ENCODE measurements at places on chromosomes 1 and 21. TPM values are rescaled to one million over a fixed set of nuclear protein-coding genes. Genes with fewer than 3 reads are reported as not detected.

PPIE gene
- 78.3 TPM for polyA plus RNA-seq

GRCh38 chr1:202498542-202498941 is 150.0 kb downstream of the PPP1R12B start:
- DNase-seq = no peak
- H3K27ac ChIP-seq = no peak overlapping the region
- peaks cover 6% of the 10 kb centered on the region for H3K36me3 ChIP-seq
- H3K4me3 ChIP-seq = no peak overlapping the region
- H3K4me1 ChIP-seq = no peaks in the 10 kb centered on the region
- no peaks in the 10 kb centered on the region for H3K27me3 ChIP-seq

DNA sequence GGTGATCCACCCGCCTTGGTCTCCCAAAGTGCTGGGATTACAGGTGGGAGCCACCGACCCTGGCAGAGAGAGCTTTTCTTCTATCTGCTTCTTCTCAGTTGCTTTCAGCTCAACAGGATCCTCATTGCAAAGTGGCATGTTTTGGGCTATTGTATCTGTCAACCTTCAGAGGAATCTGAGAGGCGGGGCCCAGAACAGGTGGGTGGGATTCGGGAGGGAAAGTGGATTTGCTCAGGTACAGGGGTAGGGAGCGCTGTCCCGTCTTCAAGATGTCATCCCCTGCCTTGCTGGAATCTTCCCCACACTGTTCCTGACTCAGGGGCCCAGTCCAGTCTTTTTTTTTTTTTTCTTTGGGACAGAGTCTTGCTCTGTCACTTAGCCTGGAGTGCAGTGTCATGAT is 26.9 kb upstream of the RCC2 start:
- no peaks in the 10 kb centered on the region for H3K27me3 ChIP-seq
- no peaks in the 10 kb centered on the region for H3K4me1 ChIP-seq
- no peak for DNase-seq
- no peaks in the 10 kb centered on the region for H3K36me3 ChIP-seq
- H3K4me3 ChIP-seq = no peak overlapping the region
- no peak overlapping the region for H3K27ac ChIP-seq

DNA sequence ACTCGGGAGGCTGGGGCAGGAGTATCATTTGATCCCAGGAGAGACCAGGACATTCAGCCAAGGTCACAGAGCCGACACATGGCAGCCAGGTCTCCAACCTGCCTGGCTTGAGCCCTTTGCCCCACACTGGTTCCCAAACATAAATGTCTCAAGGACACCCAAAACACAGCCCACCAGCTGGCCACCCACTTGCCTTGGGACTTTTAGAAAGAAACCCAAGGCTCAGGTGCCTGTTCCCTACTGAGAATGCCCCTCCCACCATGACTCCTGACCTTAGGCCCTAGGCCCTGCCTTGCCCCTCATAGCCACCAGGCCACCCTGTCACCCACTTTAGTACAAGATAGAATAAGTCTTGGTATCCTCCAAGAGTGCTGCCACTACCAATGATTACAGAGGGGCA is 41.9 kb upstream of the LRP8 start:
- no peaks in the 10 kb centered on the region for H3K27me3 ChIP-seq
- H3K4me3 ChIP-seq = no peak overlapping the region
- H3K4me1 ChIP-seq = peaks cover 24% of the 10 kb centered on the region
- H3K36me3 ChIP-seq = no peaks in the 10 kb centered on the region
- no peak overlapping the region for H3K27ac ChIP-seq
- no peak for DNase-seq

- DNase-seq = no peak
- no peaks in the 10 kb centered on the region for H3K27me3 ChIP-seq
- H3K27ac ChIP-seq = no peak overlapping the region
- H3K36me3 ChIP-seq = no peaks in the 10 kb centered on the region
- no peaks in the 10 kb centered on the region for H3K4me1 ChIP-seq
Measured at GRCh38 chr1:171476829-171477228, 8.5 kb upstream of the PRRC2C start.

OR2T29 gene
- not detected for polyA plus RNA-seq

GRCh38 chr1:190328361-190328760 is 149.3 kb downstream of the BRINP3 start:
- no peak overlapping the region for H3K4me3 ChIP-seq
- no peaks in the 10 kb centered on the region for H3K36me3 ChIP-seq
- H3K4me1 ChIP-seq = no peaks in the 10 kb centered on the region

NBPF4 gene
- not detected for polyA plus RNA-seq

DNA sequence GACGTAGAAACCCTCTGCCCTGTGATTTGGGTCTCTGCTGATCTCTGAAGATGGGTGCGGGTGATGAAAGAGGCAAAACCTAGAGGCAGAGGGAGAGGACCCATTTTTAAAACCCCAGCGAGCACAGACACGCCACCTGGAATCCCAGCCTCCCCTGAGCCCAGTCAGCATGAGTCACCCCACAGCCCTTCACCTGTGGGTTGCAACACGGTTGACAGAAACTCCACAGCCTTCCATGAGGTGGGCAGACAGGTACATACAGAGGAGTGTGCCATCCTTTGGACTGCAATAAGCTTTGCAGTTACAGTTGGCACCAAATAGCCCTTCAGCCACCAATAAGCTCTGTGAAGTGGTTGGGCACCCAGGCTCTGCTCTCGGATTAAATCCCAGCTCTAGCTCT is 2.1 kb upstream of the GRHL3 start:
- no peak for DNase-seq
- H3K27ac ChIP-seq = no peak overlapping the region
- no peak overlapping the region for H3K4me3 ChIP-seq
- peaks cover 37% of the 10 kb centered on the region for H3K4me1 ChIP-seq

- no peaks in the 10 kb centered on the region for H3K27me3 ChIP-seq
- H3K4me1 ChIP-seq = no peaks in the 10 kb centered on the region
- no peak overlapping the region for H3K27ac ChIP-seq
Measured at GRCh38 chr1:28028873-28029654, 59.3 kb downstream of the EYA3 start.

GRCh38 chr1:84286071-84286470 is 15.4 kb upstream of the SAMD13 start:
- no peaks in the 10 kb centered on the region for H3K4me1 ChIP-seq
- no peaks in the 10 kb centered on the region for H3K36me3 ChIP-seq
- H3K27me3 ChIP-seq = peaks cover 5% of the 10 kb centered on the region
- H3K27ac ChIP-seq = no peak overlapping the region
- DNase-seq = no peak

- H3K4me3 ChIP-seq = no peak within 1 kb of the TSS
- no peak within 1 kb of the TSS for H3K27ac ChIP-seq
- H3K36me3 ChIP-seq = no peaks in the 10 kb centered on the region
- no peak for DNase-seq
- H3K27me3 ChIP-seq = peaks cover 9% of the 10 kb centered on the region
- H3K4me1 ChIP-seq = no peaks in the 10 kb centered on the region
Measured at GRCh38 chr1:99004861-99005442, at the start of gene PLPPR5. Gene PLPPR5 (minus strand): TSS chr1:99004861. CDS start chr1:99004671, 190 bp downstream.

DNA sequence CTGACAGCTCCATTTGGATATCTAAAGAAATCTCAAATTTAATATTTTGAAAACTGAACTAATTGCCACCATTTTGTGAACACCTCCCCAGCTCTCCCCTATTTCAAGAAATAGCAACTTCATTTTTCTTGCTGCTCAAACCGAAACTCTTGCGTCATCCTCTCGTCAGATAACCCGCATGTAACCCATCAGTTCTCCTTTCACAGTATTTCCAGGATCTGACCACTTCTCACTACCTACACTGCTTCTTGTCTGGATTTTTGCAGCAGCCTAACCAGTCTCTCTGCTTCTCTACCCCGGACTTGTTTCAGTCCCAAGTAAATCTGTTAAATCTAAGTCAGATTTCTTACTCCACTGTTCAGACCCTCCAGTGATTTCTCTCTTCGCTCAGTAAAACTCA is 75.6 kb downstream of the MTR start:
- H3K27ac ChIP-seq = no peak overlapping the region
- H3K36me3 ChIP-seq = peaks cover 27% of the 10 kb centered on the region
- no peaks in the 10 kb centered on the region for H3K4me1 ChIP-seq

GRCh38 chr1:61181067-61182038 is 99.0 kb downstream of the NFIA start:
- H3K27ac ChIP-seq = no peak overlapping the region
- H3K4me1 ChIP-seq = no peaks in the 10 kb centered on the region
- H3K4me3 ChIP-seq = no peak overlapping the region
- H3K36me3 ChIP-seq = no peaks in the 10 kb centered on the region
- no peak for DNase-seq

C1orf226 gene
- polyA plus RNA-seq = not detected

RO60 gene
- 128 TPM for polyA plus RNA-seq

- no peak overlapping the region for H3K4me3 ChIP-seq
- no peaks in the 10 kb centered on the region for H3K36me3 ChIP-seq
- peak; percentile 11 for DNase-seq
- H3K4me1 ChIP-seq = peaks cover 11% of the 10 kb centered on the region
Measured at GRCh38 chr1:237411621-237412020, 369.6 kb downstream of the RYR2 start.

SYTL1 gene
- 124 TPM for polyA plus RNA-seq

ETV3L gene
- polyA plus RNA-seq = not detected

- H3K4me1 ChIP-seq = no peaks in the 10 kb centered on the region
- no peaks in the 10 kb centered on the region for H3K27me3 ChIP-seq
- no peak overlapping the region for H3K27ac ChIP-seq
- no peak for DNase-seq
- no peak overlapping the region for H3K4me3 ChIP-seq
- no peaks in the 10 kb centered on the region for H3K36me3 ChIP-seq
Measured at GRCh38 chr1:33634806-33635205, 162.4 kb downstream of the ZSCAN20 start.

DNA sequence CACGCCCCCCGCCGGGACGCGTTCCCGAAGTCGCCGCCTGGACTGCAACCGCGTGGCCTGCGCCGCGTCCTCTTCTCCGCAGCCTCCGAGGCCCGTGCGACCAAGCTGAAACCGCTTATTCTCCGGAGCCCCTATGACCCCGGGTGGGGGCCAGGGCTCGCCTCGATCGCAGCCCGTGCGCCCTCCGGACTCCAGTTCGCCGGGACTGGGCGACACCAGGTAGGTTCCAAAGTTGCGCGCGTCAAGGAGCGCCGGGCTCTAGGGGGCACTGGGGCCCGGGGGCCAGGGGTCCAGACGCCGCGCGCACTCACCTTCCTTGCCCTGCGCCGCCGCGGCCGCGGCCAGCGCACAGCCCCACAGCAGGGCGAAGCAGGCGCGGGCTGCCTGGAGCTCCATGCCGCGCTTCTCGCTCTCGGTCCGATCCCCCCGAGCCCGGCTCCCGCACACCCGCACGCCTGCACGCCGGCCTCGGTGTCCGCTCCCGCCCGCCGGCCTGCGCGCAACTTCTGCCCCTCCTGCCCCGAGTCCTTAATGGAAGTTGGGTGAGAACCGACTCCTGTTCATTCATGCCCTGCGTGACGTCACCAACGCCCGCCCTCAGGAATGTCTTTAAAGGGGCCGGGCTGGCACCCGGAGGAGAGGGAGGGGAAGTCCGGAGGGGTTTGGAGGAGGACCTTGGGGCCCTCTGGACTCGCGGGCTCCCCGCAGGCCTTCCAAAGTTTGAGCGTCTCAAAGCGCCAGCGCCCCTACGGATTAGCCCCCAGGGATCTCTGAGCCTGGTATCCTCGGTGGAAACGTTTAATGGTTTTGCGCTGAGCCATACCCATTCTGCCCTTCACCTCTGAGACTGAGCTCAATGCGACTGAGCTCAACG is at the start of gene EPHA2:
Gene EPHA2, minus strand, starts transcription at position 533 of the 874 bp plus-strand sequence. Its CDS starts 137 bp downstream, at position 396.
- no peaks in the 10 kb centered on the region for H3K36me3 ChIP-seq
- H3K4me3 ChIP-seq = peak within 1 kb of the TSS; percentile 49
- H3K27me3 ChIP-seq = peaks cover 33% of the 10 kb centered on the region
- H3K27ac ChIP-seq = no peak within 1 kb of the TSS

- H3K4me1 ChIP-seq = no peaks in the 10 kb centered on the region
- no peaks in the 10 kb centered on the region for H3K36me3 ChIP-seq
- H3K27me3 ChIP-seq = no peaks in the 10 kb centered on the region
- H3K27ac ChIP-seq = no peak overlapping the region
- no peak overlapping the region for H3K4me3 ChIP-seq
Measured at GRCh38 chr1:186757851-186758250, 70.9 kb upstream of the PLA2G4A start.

VWA5B1 gene
- not detected for polyA plus RNA-seq

- peaks cover 30% of the 10 kb centered on the region for H3K36me3 ChIP-seq
- no peak overlapping the region for H3K27ac ChIP-seq
- no peak overlapping the region for H3K4me3 ChIP-seq
- no peaks in the 10 kb centered on the region for H3K4me1 ChIP-seq
Measured at GRCh38 chr1:229597877-229598276, 28.0 kb downstream of the TAF5L start.

DNAJC28 gene
- polyA plus RNA-seq = 1.7 TPM

PTGS2 gene
- not detected for polyA plus RNA-seq

- no peaks in the 10 kb centered on the region for H3K36me3 ChIP-seq
- no peak for DNase-seq
- H3K4me3 ChIP-seq = no peak overlapping the region
- no peaks in the 10 kb centered on the region for H3K27me3 ChIP-seq
Measured at GRCh38 chr1:41847733-41848132, 71.0 kb downstream of the HIVEP3 start.

DNA sequence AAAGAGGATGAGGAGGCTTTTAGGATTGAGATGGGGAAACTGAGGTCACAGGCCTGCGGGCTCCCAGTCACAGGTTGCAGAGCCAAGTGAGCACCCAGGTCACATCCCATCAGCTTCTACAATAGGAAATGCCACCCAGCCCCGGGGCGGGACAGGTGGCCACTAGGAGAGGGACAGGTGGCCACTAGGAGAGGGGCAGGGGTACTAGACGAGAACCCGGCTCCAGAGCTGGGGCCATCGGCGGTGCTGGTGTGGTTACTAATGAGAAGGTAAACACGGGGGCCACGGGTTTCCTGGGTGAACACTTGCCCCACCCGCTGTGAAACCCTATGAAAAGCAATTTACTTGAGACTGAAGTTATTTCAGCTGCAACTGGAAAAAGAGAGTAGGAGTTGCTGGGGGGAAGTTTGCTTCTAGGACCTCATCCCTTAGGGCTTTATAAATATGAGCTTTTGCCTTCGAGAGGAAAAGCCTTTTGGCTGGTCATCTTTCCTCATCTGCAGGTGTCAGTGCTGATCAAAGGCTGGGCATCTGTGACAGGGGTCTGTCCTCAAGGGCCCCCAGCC is 52.5 kb downstream of the MRPL37 start:
- no peaks in the 10 kb centered on the region for H3K27me3 ChIP-seq
- no peaks in the 10 kb centered on the region for H3K36me3 ChIP-seq
- no peak overlapping the region for H3K4me3 ChIP-seq
- no peaks in the 10 kb centered on the region for H3K4me1 ChIP-seq
- DNase-seq = no peak

DNA sequence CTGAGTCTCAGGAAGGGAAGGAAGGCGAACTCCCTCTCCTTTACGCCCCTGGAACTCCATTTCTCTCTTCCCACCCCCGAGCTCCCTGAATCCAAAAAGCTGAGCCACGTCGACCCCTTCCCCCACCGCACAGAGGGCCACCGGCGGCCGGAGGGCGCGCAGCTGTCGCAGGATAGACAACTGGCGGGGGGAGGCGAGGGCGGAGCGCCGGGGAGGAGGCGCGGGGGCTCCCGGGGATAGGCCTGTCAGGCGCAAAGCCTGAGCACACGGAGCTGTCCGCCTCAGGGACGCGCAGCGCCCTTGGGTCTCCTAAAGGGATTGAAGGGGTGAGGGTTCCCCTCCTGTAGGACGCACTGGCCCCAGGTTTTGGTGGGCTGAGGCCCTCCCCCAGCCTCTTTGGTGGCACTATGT is 752 bp upstream of the ACTA1 start:
- H3K27ac ChIP-seq = no peak overlapping the region
- no peak for DNase-seq
- H3K27me3 ChIP-seq = peaks cover 50% of the 10 kb centered on the region
- H3K4me3 ChIP-seq = no peak overlapping the region
- H3K4me1 ChIP-seq = peaks cover 13% of the 10 kb centered on the region
- no peaks in the 10 kb centered on the region for H3K36me3 ChIP-seq

Data from CD8-positive, alpha-beta memory T cell (primary cell).